Stimulated activated CD4-positive, alpha-beta T cell treated with anti-CD3 and anti-CD28 coated beads, Interleukin-2, amount 100 ng/mL, for 48 hours (primary cell): ENCODE measurements at places on chromosomes 4 and X.

GRCh38 chr4:158209825-158210807 is at the start of gene TMEM144:
TMEM144 (plus strand) TSS chr4:158210486; CDS start chr4:158212668, 2,182 bp downstream.
- peak; percentile 19 for DNase-seq

- DNase-seq: no peak
Observed at GRCh38 chr4:78069859-78070258, 12.7 kb downstream of the FRAS1 start.

- DNase-seq: no peak
Observed at GRCh38 chr4:38387348-38387747, 276.7 kb upstream of the KLF3 start.

DNA sequence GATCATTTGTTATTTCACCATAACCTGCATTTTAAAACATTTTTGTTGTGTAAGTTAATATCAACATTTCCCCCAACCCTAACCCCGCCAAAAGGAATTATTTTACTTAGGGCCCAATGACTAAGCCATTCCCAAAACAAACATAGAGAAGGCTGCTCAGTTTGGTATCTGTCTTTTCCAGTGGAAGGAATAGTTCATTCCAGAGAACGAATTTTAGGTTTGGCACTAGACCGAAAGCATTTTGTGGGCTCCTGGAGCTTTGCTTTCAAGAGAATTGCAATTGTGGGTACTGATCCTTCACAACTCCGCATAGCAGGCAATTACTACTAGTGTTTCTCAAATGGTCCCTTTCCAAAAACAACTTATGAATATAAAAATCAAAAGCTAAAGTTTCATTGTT is 226.7 kb upstream of the MAD2L1 start:
- no peak for DNase-seq

- DNase-seq: no peak
Observed at GRCh38 chr4:26584725-26585124, 841 bp downstream of the TBC1D19 start.

DNA sequence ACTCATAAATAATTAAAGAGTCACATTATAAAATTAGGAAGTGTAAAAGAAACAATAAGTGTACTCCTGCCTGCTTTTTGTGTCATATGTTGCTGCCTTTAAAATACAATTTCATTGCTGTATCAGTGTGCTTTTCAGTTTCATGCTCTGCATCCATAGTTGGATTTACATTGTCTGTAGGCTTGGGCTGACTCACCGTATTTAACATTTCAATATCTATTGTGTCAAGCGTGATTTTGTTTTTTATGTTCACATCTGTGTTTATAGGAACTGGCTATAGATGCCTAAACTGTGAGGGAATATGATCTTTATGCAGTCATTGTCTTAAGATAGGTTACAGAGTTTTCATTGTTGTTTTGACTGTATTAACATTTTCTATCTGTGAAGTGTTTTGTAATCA is 18.1 kb downstream of the CCSER1 start:
- DNase-seq: no peak

DNA sequence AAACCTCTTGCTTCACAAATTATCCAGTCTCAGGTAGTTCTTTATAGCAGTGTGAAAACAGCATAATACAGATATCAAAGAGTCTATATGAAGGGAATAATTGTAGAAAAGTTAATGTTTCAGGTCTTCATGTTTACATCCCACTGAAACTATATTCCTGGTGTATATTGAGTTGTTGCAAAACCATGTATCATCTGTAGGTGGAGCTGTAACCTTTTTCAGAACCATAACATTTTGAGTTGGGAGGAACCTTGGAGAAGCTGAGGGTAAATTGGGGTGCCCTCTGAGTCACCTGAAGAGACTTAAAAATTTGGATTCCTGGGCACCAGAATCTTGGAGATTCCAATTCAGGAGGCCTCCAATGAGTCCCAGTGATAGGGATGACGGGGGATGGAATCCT is 51.9 kb upstream of the TAPT1 start:
- DNase-seq: no peak

DNA sequence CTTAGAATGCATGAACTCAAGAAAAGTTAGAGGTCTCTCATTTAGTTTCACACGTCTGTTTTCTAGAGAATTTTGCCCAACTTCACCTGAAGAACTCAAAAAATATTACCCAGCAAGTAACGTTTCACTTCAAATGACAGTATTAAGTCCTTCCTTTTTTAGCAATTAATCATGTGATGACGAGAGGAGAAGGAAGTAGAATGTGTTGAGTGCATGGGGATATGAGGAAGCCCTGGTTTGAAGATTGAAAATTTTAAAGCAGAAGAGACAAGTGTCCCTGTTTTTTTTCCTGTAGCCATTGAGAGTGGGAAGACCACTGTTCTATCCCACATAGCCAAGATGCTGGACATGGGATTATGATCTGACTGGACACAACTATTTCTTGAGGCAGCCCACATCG is 406.3 kb upstream of the CPEB2 start:
- no peak for DNase-seq

DNA sequence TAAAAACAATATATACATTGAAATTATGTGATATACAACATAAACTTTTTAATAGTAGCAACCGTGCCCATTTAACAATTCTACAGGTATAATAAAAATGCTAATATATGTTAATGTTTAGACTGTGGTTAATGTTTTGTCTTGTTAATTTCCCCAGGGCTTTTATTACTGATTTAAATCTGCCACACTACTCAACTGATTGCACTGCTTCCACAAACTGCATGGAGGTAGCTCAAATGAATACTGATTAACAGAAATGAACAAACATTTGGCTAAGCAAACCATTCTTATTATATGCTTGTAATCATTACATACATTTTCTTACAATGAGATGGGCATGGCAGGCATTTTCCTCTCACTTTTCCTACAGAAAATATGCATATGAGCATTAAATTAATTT is 275.9 kb downstream of the GPC3 start:
- no peak for DNase-seq

DNA sequence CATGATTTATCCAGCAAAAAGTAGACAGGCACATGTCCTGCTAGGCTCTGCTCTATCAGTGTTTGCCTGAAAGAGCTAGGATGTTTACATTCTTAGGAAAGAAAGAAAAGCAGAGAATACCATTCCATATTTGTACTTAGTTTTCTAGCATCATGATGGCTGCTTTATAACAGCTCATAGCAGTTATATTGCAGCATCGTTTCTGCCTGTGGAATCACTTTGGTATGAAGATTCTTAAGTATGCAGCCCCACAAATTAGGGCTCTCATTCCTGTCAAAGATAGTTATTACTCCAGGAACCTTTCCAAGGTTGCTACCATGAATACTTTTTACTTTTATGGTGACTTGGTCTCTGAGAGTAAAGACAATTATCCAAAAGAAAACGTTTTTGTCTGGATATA is 119.0 kb upstream of the MYOZ2 start:
- DNase-seq: no peak

GRCh38 chrX:71637848-71638247 is 19.5 kb upstream of the CXCR3 start:
- no peak for DNase-seq

- DNase-seq: no peak
Observed at GRCh38 chrX:136453771-136454170, 34.0 kb upstream of the BRS3 start.

DNA sequence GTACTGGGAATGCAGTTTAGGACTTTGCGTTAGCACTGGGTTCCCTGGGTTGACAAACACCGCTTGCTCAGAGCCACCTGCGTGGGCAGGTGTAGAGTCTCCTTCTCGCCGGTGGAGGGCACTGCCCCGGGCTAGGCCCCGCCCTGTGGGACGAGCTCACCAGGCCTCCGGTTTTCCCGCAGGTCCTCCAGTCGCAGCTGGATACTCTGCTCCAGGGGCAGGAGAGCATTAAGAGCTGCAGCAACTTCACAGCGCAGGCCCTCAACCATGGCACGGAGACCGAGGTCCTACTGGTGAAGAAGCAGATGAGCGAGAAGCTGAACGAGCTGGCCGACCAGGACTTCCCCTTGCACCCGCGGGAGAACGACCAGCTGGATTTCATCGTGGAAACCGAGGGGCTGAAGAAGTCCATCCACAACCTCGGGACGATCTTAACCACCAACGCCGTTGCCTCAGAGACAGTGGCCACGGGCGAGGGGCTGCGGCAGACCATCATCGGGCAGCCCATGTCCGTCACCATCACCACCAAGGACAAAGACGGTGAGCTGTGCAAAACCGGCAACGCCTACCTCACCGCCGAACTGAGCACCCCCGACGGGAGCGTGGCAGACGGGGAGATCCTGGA is 49.2 kb upstream of the MND1 start:
- DNase-seq: no peak

DNA sequence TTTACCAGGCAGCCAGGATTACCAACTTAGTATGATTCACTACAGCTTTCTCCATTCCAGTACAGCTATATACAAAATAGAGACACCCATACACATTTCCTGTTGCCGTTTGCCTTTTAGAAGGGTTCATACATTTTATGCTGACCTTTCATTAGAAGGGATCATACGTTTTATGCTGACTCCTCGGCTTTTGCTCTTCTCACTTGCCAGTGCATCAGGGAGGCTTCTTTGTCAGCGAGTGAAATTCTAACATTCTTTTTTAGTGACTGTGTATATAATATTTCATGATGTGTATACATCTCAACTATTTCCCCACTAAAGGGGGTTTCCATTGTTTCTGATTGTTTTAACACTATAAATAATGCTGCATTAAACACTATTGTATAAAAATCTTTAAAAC is 552.6 kb downstream of the TRIML1 start:
- DNase-seq: no peak

- no peak for DNase-seq
Observed at GRCh38 chr4:6719611-6720179, 3.7 kb downstream of the BLOC1S4 start.

GRCh38 chrX:63581398-63581797 is 203.6 kb downstream of the ARHGEF9 start:
- DNase-seq: no peak
